ENCODE measurements at places on chromosomes 7 and 10.

DNA sequence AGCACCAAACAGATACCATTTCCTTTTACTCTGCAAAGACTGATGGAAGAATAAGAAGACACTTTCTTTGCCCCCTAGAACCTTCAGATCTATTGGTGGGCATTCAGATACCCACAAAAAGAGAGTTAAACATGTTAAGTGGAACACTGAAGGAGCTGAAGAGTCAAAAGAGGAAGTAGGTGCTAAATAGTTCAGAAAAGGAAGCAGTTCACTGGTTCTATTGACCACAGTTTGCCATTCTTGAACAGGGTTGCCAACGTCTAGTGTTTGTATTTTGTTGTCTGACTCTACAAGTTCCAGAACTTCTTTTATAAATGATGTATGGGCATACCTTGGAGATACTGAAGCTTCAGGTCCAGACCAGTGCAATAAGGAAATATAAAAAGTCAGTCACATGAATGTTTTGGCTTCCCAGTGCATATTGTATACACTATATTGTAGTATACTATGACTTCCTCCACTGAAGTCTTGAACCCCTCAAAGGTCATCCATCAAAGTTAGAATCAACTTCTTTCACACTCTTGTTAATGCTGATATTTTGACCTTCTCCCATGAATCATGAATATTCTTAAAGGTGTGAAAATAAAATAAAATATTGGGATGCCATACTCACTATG is 47.5 kb upstream of the AGR3 start:
- DNase-seq: no peak

DNA sequence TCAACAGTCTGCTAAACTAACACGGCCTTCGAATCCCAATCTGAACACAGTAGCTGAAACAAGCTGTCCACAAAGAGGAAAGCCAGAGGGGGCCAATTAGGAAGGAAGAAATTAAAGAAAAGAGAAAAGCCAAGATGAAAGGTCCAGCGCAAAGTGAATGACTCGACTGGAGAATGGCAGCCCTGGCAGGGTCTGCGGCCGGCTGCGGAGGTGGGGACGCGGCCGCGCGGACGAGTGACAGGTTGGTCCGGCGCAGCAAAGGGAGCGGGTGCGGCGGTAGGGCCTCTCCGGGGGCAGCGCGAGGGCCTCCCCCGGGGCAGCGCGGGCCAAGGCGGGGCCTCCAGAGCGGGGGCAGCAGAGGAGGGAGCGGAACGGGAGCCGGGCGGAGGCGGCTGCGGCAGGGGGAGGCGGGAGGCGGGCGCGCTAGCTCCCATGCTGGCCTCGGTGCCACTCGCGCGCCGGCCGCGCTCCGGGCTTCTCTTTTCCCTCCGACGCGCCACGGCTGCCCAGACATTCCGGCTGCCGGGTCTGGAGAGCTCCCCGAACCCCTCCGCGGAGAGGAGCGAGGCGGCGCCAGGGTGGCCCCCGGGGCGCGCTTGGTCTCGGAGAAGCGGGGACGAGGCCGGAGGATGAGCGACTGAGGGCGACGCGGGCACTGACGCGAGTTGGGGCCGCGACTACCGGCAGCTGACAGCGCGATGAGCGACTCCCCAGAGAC is at the start of gene VWC2:
Gene VWC2, plus strand, starts transcription at position 421 of the 718 bp plus-strand sequence. CDS start 1,798 bp downstream, outside the sequence.
- no peak for DNase-seq

- DNase-seq: no peak
These were observed 65.9 kb downstream of the CREB3L2 start for GRCh38 chr7:137935884-137936508.

- DNase-seq: no peak
These were observed 421.7 kb upstream of the CHRM2 start for GRCh38 chr7:136446751-136447150.

GRCh38 chr7:38461887-38462286 is 169.3 kb downstream of the AMPH start:
- DNase-seq: no peak

DNA sequence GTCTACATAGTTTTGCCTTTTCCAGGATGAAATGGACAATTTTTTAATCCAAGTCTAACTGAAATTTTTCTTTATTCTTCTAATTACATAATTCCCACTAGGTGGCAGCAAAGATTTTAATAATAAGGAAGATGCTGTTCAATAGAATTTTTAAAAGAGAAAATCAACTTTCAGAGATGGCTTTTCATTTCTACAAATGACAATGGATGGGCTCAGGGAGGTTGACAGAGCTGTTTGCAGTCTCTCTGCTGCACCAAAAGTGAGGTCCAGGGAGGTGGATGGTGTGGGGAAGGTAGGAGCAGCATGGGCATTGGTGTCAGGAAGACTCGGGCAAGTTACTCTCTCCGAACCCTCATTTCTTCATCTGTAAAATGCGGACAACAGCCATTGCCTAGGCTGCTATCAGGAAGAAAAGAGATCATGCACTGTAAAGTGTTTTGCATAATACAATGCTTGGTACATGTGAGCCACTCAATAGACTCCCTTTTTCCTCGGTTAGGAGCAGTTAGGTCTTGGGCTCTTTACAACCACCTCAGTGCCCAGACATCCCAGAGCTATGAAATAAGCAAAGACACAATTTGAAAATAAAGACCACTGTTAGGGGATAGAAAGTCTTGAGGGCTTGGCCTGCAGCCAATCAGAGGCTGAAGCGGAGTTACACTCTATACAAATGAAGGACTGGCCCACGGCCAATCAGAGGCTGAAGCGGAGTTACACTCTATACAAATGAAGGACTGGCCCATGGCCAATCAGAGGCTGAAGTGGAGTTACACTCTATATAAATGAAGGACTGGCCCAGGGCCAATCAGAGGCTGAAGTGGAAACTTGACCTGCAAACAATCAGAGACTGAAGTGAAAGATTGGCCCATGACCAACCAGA is 107.1 kb downstream of the ABLIM1 start:
- no peak for DNase-seq

Measured in iPS DF 6.9 (cell line).